ENCODE measurements at places on chromosomes 2 and 18. TPM values are rescaled to one million over a fixed set of nuclear protein-coding genes. Genes with fewer than 3 reads are reported as not detected.

GRCh38 chr2:12791906-12792305 is 75.2 kb downstream of the TRIB2 start:
- DNase-seq, result no peak

DNA sequence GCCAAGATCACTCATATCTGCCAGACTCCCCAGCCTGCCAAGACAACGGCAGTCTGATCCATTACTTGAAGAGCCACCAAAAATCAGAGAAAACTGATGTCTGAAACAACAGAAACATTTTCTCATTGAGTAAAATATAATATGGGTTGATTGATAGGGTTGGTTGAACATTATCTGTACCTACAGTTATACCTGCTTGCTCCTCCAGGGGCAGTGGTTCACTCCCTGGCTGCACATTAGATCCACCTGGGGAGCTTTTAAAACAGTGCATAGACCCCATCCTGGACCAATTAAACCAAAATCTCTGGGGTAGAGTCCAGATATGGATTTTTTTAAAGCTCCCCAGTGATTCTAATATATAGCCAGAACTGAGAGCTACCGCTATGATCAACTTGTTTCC is 43.6 kb upstream of the SLC14A2 start:
- DNase-seq, result no peak

- no peak for DNase-seq
Measured at GRCh38 chr2:29039718-29040480, 34.4 kb downstream of the PCARE start.

DNA sequence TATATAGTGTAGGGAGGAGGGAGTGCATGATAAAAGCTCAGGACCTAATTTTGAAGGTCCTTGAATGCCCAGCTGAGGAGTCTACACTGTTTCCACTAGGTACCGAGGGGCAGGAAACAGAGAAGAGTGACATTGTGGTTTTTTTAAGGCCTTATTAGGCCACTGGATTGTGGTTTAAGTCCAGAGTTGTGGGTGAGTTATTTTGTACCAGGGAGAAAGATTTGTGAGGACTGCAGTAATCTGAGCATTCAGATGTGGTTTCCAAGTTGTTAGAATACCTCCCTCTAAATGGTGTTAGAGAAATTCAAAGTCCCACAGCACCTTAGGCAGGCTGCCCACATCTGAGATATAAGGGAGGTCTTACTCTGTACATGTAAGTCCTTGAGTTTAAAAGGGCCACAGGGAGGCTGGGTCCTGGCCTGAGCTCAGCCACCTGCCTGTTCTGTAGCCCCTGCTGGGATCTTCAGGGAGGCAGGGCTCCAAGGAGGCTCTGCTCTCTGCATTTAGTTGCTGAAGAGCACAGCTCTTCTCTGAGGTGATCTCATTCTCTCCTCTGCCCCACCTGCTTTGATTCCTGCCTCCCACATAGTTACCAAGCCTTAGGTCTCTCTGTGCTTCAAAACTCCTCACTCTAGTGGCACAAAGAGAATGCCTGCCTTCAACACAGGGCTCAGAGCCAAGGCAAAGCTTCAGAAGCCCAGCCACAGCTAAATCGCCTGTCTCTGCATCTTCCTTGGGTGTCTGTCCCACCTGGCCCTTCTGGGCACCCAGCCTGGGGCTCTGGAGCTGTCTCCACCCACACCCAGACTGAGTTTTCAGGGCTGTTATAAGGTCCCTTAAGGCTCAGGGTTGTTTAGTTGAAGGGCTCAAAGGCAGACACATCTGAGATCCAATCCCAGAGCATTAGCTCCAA is 88.1 kb downstream of the VSNL1 start:
- DNase-seq, result no peak

- no peak for DNase-seq
Measured at GRCh38 chr2:34738691-34739090, 1139.6 kb upstream of the FAM98A start.

- no peak for DNase-seq
Measured at GRCh38 chr2:39390216-39390615, 46.9 kb downstream of the MAP4K3 start.

DNA sequence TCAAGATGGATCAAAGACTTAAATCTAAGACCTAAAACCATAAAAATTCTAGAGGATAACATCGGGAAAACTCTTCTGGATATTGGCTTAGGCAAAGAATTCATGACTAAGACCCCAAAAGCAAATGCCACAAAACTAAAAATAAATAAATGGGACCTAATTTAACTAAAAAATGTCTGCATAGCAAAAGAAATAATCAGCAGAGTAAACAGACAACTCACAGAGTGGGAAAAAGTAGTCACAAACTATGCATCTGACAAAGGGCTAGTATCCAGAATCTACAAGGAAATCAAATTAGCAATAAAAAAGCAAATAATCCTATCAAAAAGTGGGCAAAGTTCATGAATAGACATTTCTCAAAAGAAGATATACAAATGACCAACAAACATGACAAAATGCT is 18.2 kb upstream of the ASB18 start:
- no peak for DNase-seq

DNA sequence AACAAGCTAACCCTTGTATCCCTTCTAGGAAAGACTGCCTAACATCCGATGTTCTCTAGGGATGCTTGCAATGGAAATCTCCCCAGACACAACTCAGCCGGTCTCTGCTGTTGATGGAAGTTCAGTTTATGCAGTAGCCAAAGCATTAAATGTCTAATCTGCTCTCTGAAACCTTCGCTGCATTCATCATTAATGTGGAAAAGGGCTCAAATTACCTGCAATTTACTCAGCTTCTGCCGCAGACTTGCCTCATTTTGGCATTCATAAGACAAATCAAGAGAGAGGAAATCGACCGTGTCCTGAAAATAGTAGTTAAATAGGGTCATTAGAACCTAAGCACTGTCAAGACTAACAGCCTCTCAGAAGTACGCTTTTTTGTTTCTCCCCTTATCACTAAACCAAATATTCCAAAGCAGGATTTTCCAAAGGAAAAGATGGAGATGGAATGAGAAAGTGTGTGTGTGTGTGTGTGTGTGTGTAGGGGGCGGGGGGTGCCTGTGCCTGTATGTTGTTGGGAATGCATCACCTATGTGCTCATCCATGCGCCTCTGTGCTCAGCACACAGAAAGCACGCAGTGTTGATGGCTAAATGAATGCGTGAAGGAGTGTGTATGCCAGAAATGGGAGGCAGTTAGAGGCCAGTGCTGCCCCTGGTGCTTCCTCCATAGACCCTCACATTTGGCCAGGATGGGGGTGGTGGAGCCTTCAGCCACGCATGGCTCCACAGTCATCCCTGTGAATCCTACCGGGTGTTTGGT is 7.4 kb downstream of the LCT start:
- DNase-seq, result no peak

- DNase-seq, result no peak
Measured at GRCh38 chr2:174331595-174332216, 3.0 kb upstream of the SP9 start.

DNA sequence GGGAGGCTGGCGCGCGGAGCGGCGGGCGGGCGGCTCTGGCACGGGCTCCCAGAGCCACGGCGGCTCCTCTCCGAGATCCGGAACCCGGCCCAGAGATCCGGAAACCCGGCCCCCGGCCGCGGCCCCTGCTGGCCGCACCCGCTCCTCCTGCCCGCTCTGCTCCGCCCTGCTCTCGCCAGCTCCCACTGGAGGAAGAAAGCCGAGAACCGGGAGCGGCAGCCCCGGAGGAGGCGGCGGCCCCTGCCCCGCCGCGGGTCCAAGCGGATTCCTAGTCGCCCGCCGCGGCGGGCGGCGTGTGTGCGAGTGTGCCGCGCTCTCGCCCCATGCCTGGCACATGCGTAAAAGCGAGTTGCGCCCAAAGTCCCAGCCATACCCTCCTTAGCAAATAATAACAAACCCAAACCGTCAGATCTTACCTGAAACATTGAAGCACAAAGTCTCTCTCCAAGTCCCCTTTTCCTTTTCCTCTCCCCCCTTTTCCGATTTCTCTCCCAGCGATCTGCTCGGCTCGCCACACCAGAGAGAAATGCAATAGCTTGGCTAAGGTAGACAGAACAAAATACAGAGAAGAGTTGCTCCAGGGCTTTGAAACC is 108.7 kb upstream of the KCTD1 start:
- peak; percentile 61 for DNase-seq

- no peak for DNase-seq
Measured at GRCh38 chr2:140234116-140234515, 1453.9 kb upstream of the NXPH2 start.

GRCh38 chr2:227238238-227239237 is 74.1 kb downstream of the COL4A3 start:
- DNase-seq, result peak; percentile 55

- DNase-seq, result no peak
Measured at GRCh38 chr2:42878581-42878980, 86.2 kb upstream of the HAAO start.

- DNase-seq, result no peak
Measured at GRCh38 chr2:96256611-96257113, 9.1 kb downstream of the TMEM127 start.

DNA sequence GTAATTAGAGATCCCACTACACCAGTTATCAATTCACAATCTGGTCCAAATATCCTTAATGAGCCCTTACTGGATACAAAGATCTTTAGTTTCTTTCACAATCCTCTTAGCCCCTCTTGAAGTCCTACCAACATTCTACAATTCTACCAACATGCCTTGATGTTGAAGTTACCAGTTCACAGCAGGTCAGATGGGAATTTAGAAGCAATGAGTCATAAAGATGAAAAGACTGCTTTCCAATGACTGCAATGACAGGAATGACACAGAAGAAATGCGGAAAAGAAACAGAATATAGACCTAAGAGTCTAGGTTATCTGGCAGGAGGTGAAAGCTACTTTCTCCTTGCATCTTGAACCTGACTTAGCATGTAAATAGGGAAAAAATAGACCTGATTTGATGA is 24.5 kb downstream of the RTTN start:
- no peak for DNase-seq

- no peak for DNase-seq
Measured at GRCh38 chr18:755506-755905, 43.1 kb upstream of the ENOSF1 start.

GRCh38 chr18:35582899-35583558 is 1.5 kb downstream of the GALNT1 start:
- no peak for DNase-seq

DNA sequence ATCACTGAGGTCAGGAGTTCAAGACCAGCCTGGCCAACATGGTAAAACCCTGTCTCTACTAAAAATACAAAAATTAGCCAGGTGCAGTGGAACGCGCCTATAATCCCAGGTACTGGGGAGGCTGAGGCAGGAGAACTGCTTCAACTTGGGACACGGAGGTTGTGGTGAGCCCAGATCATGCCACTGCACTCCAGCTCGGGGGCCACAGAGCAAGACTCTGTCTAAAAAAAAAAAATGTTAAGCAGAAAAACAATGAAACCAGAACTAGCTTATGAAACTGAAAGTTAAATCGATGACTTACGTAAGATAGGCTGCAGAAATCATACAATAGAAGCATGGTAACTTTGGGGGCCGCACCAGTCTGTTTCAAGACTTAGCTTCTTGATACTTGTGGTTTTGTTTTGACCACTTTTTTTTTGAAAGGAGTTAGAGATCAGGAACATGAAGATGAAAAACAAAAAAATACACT is 6.2 kb upstream of the GPR155 start:
- no peak for DNase-seq

DNA sequence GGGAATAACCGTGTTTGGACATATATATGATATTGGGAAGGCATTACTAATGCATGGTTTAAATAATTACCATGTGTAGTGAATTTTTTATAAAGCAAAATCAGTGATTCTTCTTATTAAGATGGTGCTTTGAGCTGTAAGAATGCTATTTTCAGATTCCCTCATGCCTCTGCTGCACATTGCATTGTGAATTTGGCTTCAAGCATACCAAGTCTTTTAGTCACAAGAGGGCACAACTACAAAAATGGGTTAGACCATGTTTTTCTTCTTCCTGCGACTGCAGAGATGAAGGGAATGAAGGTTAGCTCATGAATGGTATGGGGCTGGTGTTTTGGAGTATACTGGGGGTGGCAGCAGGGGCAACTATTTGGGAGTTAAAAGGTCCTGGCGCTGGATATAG is 320.1 kb downstream of the SLC4A3 start:
- DNase-seq, result no peak

GRCh38 chr2:31383471-31384153 is 30.9 kb downstream of the XDH start:
- no peak for DNase-seq

DNA sequence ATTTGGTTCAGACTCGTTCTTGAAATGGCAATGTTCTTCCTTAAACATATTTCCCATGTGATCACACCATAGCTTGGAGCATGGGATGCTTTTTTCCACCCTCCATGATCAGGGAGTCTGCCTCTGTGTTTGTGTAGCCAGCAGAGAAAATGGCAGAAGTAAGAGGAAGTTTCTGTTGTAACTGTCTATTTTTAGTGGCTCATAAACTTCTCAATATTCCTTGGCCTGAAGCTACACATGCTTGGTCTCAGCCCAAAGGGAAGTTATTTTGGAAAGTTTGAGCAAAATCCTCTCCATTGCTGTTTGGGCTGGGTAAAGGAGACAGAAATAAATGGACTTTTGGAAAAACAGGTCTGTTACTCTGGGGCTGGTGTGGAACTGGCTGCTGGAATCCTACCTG is 33.4 kb upstream of the ITGA6 start:
- no peak for DNase-seq

GRCh38 chr18:12093520-12094257 is at the start of gene ANKRD62:
TSS of gene ANKRD62 (plus strand) at chr18:12093843. CDS start at chr18:12094018, 175 bp downstream.
- no peak for DNase-seq

Gene LRP2
- 161 TPM for polyA plus RNA-seq

Gene TSHZ1
- 32.7 TPM for polyA plus RNA-seq

Gene UGT1A9
- 6.1 TPM for polyA plus RNA-seq

Gene AP1S3
- polyA plus RNA-seq, result 15.5 TPM

Gene LAMA1
- 2.0 TPM for polyA plus RNA-seq

Gene SLC14A1
- polyA plus RNA-seq, result 9.9 TPM

Gene ARHGEF33
- 2.8 TPM for polyA plus RNA-seq

Gene SH3YL1
- 113 TPM for polyA plus RNA-seq

Gene COL6A3
- polyA plus RNA-seq, result 266 TPM

Gene FAM124B
- polyA plus RNA-seq, result 3.4 TPM

Gene CERKL
- polyA plus RNA-seq, result 16.9 TPM

Gene ADAM23
- polyA plus RNA-seq, result 5.3 TPM

Gene LIMS3
- polyA plus RNA-seq, result 10.0 TPM

Gene TSPYL6
- 0.29 TPM for polyA plus RNA-seq

Gene RUFY4
- 0.11 TPM for polyA plus RNA-seq
